ENCODE measurements at places on chromosomes 12 and 14.

GRCh38 chr12:109827566-109828550 lies 5.3 kb downstream of the TRPV4 start:
- peak; percentile 26 for DNase-seq

DNA sequence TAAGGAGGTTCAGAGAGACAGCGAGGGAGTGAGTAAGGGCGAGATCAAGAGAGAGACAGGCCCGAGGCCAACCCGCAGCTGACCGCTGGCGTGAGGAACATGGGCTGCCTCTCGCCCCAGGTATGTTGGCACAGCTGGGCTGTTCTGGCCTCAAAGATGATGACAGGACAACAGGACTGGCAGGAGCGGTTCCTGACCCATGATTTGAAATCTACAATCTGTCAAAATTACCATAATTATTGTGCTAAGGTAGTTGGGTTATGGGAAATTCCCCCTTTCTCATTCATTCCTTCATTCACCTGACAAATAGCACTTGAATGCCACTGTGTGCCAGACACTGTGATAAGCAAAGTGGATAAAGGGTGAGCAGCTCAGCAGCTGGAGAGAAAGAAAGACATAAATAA lies 5.1 kb upstream of the ENDOU start:
- no peak for DNase-seq

DNA sequence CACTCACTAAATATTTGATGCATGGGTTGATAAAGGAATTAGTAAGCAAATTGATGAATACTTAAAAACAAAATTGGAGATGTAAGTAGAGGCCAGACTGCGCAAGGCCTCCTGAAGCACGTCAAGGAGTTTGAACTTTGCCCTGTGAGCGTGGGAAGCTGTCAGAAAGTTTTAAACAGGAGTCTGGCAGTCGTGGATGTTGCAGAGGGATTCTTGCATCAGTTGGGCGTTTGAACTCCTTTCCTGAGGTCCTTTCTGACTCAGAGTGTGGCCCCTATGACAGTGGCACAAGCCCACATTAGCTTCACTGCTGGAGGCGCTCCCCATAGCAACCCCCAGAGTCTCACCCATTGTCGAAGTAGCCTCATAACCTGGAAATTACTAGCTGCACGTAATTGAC lies 17.9 kb upstream of the IL22 start:
- no peak for DNase-seq

DNA sequence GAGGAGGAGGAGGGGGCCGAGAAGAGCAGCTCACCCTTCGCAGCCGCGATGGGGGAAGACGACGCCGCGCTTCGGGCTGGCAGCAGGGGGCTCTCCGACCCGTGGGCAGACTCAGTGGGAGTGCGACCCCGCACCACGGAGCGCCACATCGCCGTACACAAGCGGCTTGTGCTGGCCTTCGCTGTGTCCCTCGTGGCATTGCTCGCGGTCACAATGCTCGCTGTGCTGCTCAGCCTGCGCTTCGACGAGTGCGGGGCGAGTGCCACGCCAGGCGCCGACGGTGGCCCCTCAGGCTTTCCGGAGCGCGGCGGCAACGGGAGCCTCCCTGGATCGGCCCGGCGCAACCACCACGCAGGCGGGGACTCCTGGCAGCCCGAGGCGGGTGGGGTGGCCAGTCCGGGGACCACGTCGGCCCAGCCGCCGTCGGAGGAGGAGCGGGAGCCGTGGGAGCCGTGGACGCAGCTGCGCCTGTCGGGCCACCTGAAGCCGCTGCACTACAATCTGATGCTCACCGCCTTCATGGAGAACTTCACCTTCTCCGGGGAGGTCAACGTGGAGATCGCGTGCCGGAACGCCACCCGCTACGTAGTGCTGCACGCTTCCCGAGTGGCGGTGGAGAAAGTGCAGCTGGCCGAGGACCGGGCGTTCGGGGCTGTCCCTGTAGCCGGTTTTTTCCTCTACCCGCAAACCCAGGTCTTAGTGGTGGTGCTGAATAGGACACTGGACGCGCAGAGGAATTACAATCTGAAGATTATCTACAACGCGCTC lies 745 bp downstream of the TRHDE start:
- DNase-seq: peak; percentile 26

GRCh38 chr12:129848876-129849275 lies 54.9 kb downstream of the TMEM132D start:
- DNase-seq: no peak

- no peak for DNase-seq
Measured at GRCh38 chr12:80099259-80099658, at the start of gene OTOGL. OTOGL (plus strand) TSS chr12:80099537; CDS start chr12:80209432, 109,895 bp downstream.

GRCh38 chr14:99672506-99673304 lies 11.4 kb upstream of the CYP46A1 start:
- no peak for DNase-seq

DNA sequence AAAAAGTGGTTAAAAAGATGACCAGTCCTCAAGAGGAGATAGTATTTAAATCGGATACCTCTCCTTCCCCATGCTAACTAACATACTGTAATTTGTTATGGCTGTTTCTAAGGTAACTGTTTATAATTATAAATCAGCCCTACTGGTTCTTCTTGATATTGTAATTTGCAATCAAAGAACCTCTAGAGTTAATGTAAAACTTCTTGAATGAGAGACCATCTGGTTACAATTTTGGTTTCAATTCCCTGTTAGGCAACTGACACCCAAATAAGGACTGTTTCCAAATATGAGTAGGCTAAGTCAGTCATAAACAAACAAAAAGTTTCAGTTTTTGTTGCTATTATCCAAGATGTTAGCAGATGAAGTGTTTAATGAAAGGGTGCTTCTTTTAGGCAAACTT lies 120.2 kb upstream of the DNM1L start:
- no peak for DNase-seq

GRCh38 chr12:120847814-120848213 lies 56.3 kb downstream of the SPPL3 start:
- DNase-seq: no peak

- no peak for DNase-seq
Measured at GRCh38 chr12:44584625-44585024, 291.5 kb downstream of the NELL2 start.

- DNase-seq: no peak
Measured at GRCh38 chr12:108835860-108836634, 21.3 kb downstream of the SSH1 start.

GRCh38 chr12:49019120-49019430 lies 499 bp upstream of the PRKAG1 start:
- no peak for DNase-seq

DNA sequence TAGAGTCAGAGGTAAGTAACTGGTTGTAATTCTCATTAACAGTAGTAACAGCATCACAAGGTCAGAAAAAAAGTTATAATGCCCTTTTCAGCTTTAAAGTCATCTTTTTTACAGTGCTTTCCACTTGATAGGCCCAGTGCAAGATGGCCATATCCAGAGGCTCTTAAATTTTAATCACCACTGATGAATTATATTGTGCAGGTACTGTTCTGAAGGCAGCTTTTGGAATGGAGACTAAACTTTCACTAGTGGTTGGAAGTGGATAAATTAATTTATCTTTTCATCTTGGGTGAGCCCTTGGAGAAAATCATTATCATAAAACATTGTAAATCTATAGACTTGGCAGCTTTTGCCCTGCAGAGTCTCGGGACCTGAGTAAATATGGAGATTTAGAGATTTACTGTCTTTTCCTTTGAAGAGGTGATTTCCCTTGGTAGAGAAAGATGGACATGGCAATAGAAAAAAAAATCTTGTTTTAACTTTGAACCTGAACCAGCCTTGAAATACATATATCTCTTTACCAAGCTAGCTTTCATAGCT lies 969.1 kb upstream of the NOVA1 start:
- no peak for DNase-seq

- DNase-seq: no peak
Measured at GRCh38 chr14:53458368-53458814, 305.3 kb upstream of the DDHD1 start.

- DNase-seq: no peak
Measured at GRCh38 chr12:25155022-25155576, 39.9 kb downstream of the DNAI7 start.

GRCh38 chr14:65043893-65044595 lies 57.3 kb downstream of the FNTB start:
- no peak for DNase-seq

- no peak for DNase-seq
Measured at GRCh38 chr12:29103539-29103974, 45.5 kb upstream of the FAR2 start.

DNA sequence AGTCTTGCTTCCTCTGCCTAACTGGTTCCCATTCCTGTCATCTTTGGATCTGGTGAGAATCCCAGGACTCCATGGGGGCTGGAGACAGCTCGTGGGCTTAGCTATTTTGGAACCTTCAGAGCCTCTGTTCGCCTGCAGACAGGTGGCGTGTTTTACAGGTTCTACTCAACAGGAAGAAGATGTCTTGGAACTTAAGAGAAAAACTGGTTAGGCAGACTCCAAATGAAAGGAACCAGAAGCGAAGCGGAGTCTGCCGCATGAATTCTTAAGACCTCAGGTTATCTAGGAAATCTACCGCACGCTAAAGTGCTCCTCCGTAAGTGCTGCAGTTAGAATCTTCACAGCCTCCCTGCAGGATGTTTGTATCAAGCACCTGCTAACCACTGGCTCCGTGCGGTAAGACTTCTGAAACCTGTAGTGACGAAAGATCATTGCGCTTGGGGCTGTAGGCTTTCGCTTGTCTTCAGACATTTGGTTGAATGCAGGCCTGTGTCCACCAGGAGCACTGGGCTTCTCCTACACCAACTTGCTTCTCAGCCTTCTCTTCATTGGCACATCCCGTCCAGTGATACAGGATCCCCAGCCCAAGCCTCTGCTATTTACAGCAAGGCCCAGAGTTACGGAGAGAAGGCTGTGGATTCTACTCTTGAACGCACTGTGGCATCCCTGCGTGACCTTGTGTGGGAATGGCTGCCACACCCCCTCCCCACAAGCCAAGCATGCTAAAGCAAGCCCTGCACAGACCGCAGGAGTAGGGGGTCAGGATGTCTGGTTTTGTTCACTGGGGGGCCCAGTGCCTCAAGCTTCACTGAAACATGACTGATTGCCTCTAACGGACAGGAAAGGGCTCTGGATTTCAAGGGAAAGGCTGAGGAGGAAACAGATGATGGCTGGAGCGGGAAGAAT lies 35.0 kb downstream of the ACADS start:
- DNase-seq: no peak

- no peak for DNase-seq
Measured at GRCh38 chr14:98548071-98548686, 723.8 kb downstream of the BCL11B start.

- no peak for DNase-seq
Measured at GRCh38 chr12:56763753-56764657, 881 bp downstream of the HSD17B6 start.

GRCh38 chr12:27083861-27084394 lies 1.6 kb upstream of the C12orf71 start:
- DNase-seq: no peak

DNA sequence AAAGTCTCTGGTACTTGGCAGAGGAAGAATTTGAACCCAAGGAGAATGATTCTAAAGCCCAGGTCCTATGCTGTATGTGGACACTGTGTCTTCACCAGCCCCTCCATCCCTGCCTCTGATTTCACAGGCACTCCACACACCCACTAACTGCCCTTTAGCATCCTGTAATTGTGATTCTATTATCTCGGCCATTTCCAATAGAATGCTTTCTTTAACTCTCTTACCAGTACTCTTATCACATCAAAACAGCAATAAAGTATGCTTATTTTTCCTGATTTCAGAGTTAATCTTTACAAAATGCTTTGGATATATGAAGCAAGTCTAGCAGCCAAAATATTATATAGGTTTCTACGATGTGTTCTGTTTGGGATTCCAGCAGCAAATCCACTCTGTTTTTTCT lies 37.9 kb upstream of the BTG1 start:
- no peak for DNase-seq

- peak; percentile 32 for DNase-seq
Measured at GRCh38 chr14:73731111-73731510, 16.9 kb upstream of the PNMA1 start.

GRCh38 chr12:113396828-113397496 lies 6.7 kb downstream of the SDS start:
- DNase-seq: no peak

DNA sequence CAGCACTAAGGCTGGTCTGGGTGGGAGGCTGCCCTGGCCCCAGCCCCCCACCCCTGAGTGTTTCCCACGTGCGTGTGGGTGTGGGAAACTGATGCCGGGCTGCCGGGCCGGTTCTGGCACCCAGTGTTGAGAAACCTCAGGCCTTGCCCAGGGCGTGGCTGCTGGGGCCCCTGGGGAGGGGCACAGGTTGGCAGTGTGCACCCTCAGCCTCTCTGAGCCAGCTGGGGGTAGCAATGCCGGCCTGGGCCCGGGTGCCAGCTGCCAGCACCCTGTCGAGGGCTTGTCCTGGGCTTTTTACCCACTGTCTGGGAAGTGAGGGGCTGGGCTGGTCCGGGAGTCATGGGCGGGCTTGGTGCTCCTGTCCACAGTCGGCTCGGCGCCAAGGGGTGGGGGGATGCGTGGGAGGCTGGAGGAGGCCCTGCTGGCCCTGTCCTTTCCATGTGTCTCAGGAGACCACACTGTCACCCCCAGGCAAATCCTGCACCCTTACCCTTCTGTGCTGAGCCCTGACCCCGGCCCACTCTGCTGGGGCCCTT lies 15.7 kb downstream of the ASPG start:
- DNase-seq: no peak

DNA sequence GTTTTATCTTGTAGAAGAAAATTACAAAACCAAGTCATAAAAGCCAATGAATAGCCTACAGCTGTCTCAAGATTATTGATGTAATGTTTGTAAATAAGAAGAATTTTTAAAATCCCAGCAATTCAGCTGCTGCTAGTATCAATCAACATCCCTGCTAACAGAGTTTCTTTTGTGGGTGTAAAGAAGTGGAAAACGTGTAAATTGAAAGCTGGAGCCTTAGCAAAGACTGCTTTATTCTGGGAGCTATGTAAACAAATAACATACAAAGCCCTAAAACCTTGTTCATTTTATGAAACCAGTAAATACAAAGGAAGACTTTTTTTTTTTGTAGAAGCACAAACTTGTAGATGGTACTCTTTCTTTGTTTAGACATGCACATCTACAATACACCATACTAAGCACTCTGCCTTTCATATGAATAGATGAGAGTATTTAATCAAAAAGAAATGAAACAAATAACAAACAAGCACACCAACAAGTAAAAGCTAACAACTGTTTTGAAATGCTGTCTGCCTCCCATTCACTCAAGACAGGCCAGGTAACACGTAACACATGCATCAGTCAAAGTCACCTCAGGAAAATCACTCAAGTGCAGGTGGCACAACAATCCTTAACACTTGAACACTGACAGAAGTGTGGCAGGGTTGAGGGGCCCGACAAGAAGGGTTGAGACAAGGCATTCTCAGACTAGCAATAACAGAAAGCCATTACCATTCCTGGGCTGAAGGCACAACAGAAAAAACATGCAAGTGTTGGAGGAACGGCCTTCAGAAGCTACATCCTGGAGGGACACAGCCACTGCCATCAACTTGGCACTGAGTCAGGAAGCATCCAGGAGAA lies 1364.0 kb upstream of the SEL1L start:
- no peak for DNase-seq

- DNase-seq: no peak
Measured at GRCh38 chr12:20350026-20350425, 18.3 kb upstream of the PDE3A start.
